Astrocyte (in vitro differentiated cells and primary cell): ENCODE measurements at places on chromosomes 11 and 22. TPM values are rescaled to one million over a fixed set of nuclear protein-coding genes. Genes with fewer than 3 reads are reported as not detected.

The WBP2NL gene
- not detected in 2 replicates for total RNA-seq

DNA sequence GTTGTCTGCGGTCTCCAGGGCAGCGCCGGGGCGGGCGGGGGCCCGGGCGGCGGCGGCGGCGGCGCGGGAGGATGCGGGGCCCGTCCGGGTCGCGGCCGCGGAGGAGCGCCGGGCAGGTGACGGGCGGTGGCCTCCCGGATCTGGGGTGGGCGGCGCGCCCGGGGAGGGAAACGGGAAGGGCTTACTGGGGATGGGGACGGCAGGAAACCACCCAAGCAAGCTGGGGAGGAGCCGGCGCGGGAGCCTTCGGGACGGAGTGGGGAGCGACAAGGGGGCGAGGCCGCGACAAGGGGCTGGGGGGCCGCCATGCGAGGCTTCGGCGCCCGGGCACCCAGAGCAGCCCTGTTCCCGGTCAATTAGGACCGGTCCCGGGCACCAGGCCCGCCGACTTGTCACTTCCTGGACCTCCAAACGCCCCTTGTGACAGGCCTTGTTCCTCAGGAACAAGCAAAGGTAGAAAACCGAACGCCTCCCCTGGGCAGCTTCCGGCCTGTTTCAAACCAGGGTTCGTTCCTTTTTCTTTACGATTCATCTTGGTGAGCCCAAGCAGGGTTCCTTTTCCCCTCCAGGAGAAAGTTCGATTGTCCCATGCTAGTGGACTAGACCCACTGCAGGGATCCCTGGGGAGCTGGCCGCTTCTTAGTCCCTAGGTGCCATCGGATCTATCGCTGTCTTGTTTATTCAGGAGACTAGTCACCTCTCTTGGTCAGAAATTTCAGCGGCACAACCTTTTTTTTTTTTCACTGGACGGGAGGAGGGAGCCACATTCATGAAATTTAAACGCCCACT, 492 bp downstream of the JHY start:
- DNase-seq = no peak

GRCh38 chr11:133817449-133817848, 27.9 kb downstream of the SPATA19 start:
- DNase-seq = no peak

GRCh38 chr11:117872975-117873827, 3.3 kb downstream of the FXYD6 start:
- no peak for DNase-seq

The PIWIL4 gene
- 0.59 and 0.75 TPM in 2 replicates for total RNA-seq

The LUZP2 gene
- total RNA-seq = 1.8 and 2.3 TPM in 2 replicates

DNA sequence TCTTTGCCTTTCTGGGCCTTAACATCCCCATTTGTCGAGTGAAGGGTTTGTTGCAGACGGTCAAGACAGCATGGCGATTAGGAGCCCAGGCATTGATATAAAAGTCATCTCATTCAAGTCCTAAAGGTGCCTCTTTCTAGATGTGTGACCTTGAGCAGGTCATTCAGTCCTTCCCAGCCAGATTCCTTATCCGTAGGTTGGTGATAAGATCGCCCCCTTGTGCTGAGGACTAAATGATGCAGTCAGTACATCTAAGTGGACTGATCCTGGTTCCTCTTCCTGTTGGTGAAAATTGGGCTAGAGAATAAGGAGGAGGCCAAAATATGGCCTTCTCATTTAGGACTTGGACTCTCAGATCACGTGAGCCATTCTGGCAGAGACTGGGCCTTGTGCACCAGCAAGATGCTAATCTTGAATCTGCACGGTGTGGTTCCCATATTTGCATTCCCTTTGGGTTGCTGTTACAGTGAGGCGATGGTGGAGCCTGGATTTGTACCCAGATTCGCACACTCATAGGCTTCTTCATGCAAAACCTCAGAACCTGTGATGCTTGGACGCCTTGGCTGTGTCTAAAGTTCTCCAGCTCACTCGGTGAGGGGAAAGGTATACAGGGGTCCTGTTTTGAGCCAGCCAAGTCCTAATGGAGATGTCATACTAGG, 156.8 kb downstream of the MYO18B start:
- DNase-seq = no peak

The OSBP2 gene
- total RNA-seq = 0.48 and 0.89 TPM in 2 replicates

The ASCL2 gene
- total RNA-seq = not detected in 2 replicates

GRCh38 chr22:34437140-34437539, 516.9 kb upstream of the LARGE1 start:
- DNase-seq = no peak

- DNase-seq = no peak
These were observed 44.6 kb upstream of the LIN7C start for GRCh38 chr11:27551127-27551526.

The C22orf39 gene
- total RNA-seq = 11.9 and 14.5 TPM in 2 replicates

GRCh38 chr22:25841775-25842174, 99.8 kb downstream of the MYO18B start:
- DNase-seq = no peak

GRCh38 chr11:116376054-116376453, 396.7 kb downstream of the BUD13 start:
- DNase-seq = no peak

GRCh38 chr11:111460856-111461255, 51.3 kb downstream of the BTG4 start:
- DNase-seq = peak; percentile 76

The NCR3LG1 gene
- total RNA-seq = 3.1 and 3.3 TPM in 2 replicates

DNA sequence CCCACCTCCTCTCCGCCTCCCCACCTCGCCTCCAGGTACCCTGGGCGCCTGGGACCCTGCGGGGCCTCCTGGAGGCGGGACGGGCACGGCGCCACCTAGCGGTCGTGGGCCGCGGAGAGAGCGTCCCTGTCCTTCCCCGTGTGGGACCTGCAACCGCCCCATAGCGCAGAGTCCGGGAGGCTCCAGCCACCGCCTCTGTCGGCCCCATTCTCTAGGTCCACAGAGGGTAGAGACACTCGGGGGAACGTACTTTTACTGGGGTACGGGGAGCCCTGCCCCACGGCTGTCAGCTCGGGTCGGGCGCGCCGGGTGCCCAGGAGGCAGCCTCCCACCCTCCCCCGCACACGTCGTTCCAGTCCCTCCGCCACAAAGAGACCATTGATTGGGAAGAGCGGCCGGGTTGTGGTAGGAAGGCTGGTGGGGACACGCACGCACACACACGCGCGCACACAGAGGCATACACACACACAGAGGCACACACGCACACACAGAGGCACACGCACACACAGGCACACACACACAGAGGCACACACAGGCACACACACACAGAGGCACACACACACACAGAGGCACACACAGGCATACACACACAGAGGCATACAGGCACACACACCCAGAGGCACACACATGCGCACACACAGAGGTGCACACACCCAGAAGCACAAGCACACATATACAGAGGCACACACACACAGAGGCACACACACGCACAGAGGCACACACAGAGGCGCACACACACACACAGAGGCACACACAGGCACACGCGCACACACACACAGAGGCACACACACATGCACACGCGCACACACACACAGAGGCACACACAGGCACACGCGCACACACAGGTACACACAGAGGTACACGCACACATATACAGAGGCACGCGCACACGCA, 12.6 kb upstream of the NECTIN1 start:
- DNase-seq = no peak

- no peak for DNase-seq
These were observed 120.0 kb upstream of the SYT13 start for GRCh38 chr11:45405916-45406670.

The VPS26B gene
- 46.6 and 47.8 TPM in 2 replicates for total RNA-seq

- peak; percentile 8 for DNase-seq
These were observed 30.5 kb upstream of the TTC28 start for GRCh38 chr22:28710107-28710506.

DNA sequence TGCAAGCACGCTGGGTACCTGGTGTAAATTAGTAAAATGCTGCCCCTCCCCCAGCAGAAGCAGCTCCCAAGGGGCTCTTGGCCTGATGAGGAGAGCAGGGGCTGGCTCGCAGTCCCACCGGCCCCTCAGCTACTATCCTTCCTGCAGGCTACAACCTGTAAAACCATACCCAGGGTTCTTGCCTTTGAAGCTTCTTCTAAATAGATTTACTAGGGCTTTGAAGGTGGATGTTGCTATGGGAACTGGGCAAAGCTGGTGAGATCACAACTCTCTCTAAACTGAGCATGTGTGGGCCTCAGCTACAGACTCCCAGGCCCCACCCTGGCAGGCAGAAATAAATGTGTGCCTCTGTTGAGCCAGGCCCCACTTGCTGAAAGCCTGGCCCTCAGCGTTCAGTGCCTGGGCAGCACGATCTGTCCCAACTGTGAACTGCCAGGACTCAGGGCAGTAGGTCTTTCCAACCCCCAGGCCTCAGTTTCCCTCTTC, 18.5 kb downstream of the CD5 start:
- peak; percentile 27 for DNase-seq

The TRPC6 gene
- 0.07 and 0.17 TPM in 2 replicates for total RNA-seq

GRCh38 chr11:97814325-97814959, 1206.3 kb upstream of the CNTN5 start:
- no peak for DNase-seq

DNA sequence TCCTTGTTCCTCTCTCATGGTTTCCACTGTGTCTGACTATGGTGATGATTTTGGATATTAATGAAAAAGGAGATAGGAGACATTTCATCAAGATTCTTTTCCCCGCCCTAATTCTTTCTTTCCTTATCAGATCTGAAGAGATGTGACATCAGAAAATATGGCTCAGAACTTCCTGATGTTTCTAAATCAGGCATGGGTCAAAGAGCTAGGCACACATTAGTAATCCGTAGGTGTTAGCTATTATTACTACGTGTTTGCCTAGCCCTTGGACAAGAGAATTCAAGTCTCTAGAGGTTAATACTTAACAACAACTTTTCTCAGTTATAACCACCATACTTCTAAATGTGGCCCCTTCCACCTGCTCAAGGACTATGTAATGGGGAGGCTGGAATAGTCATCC, 5.8 kb downstream of the JOSD1 start:
- no peak for DNase-seq

DNA sequence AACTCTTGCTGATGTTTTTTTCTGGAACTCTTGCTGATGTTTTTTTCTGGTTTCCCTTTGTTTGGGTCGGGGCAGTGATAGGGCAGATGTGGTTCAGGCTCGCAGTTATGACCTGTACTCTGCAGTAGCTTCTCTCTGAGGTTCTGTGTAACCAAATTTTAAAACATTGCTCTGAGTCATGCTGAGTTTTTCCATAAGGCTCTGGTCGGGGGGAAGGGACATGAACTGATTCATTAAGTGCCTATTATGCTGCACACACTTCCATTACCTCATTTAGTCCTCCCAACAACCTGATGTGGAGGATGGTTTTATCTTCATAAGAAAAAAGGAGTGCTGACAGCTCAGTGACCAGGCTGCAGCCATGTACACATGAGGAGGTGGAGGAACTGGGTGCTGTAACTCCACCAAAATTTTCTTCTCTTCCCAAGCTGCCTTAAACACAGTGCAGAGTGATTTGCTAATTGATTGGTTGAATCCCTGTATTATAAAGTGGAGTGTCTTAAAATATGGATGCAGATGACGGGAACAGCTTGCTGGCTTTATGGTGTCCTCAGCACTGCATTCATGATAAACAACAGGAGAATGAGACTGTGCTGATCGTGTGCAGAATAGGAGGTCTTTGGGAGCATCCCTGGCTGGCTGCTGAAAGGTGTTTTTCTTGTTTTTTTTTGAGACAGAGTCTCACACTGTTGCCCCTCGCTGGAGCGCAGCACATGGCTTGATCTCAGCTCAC, 19.1 kb downstream of the TNRC6B start:
- peak; percentile 96 for DNase-seq

DNA sequence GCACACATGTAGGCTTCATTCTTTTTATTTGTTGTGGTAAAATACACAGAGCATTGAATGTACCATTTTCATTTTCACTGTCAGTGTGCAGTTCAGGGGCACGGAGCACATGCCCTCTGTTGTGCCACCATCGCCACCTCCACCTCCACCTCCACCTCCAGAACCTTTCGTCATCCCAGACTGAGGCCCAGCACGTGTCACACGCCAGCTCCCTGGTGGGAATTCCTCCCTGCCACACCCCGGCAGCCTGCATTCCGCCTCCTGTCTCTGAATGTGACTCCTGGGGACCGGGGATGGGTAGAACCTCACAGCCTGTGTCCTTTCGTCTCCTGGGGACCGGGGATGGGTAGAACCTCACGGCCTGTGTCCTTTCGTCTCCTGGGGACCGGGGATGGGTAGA, 10.9 kb downstream of the GRAMD4 start:
- DNase-seq = no peak

The CASP5 gene
- not detected in 2 replicates for total RNA-seq

- DNase-seq = peak; percentile 52
These were observed 8.0 kb upstream of the FIBIN start for GRCh38 chr11:26985943-26986342.

The OR51E2 gene
- total RNA-seq = 0.27 and 0.38 TPM in 2 replicates

DNA sequence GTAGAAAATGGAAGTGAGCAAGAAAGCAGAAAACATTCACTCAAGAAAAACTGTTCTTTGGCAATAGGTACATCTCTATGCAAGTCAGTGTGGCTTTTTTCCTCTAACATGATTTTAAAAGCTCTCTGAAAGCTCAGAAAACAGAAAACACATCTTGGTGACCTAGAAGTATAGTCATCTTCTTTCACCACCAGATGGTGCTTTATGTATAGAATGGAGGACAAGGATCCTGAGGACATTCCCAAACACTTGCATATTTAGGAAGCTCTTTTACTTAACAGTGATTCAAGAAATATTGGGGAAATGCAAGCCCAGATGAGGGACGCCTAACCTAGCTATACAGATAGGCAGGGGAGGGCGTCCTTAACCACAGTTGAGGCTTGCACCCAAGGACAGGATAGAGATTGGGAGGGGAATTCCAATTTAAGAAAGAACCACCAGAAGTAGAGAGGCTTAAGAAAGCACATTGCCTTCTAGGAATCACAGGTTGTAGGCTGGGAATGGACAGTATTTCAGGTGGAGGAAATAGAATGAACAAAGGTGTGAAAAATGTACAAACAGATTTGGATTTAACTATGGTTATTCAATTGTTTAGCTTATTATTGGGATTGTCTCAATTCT, 13.8 kb upstream of the CCDC81 start:
- DNase-seq = peak; percentile 27

The P4HA3 gene
- 3.3 and 5.0 TPM in 2 replicates for total RNA-seq

The KRTAP5-10 gene
- total RNA-seq = 0.34 TPM in 1 of 2 replicates, not detected in the other

GRCh38 chr11:133677387-133677786, 145.1 kb upstream of the OPCML start:
- no peak for DNase-seq

The BIRC3 gene
- 2.2 and 2.6 TPM in 2 replicates for total RNA-seq

DNA sequence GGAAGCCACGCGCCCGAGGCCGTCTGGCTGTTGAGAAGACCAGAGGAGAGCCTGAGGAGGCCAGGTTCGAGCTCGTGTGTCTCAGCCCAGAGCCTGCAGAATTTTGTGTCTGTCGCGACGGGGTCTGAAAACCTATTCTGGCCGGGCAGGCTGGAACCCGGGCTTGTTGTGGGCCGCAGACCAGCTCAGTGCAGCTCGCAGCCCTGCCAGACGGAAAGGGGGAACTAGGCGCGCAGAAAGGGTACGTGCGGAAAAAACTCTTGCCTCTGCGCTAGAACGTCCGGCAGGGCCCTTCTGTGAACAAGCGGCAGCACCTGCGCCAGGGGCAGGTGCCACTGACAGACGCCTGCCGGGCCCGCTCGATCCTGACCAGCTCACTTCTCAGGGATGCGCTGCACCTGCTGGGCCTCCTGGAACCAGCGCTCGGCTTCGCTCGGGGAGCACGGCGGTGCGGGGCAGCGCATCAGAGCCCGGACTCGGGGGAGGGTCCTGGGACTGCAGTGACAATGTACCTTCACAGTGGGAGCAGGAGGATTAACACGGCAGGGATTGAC, 409.3 kb downstream of the BRD1 start:
- no peak for DNase-seq

GRCh38 chr11:38824573-38824972, 2226.5 kb upstream of the RAG2 start:
- DNase-seq = no peak

GRCh38 chr22:43171019-43171491, 15.9 kb downstream of the TTLL12 start:
- no peak for DNase-seq

The ZNF280B gene
- 4.0 and 4.7 TPM in 2 replicates for total RNA-seq
